Smooth muscle cell of the pulmonary artery (primary cell): ENCODE measurements at places on chromosomes 4 and X. TPM values are rescaled to one million over a fixed set of nuclear protein-coding genes. Genes with fewer than 3 reads are reported as not detected.

Gene CCNB3
- 0.07 and 0.65 TPM in 2 replicates for total RNA-seq

Gene TKTL2
- total RNA-seq: not detected in 2 replicates

Gene OPN1MW2
- not detected in 2 replicates for total RNA-seq

Gene FGFBP2
- total RNA-seq: not detected in 2 replicates
